Fibroblast of the aortic adventitia (primary cell): ENCODE measurements at places on chromosomes 1 and 21. TPM values are rescaled to one million over a fixed set of nuclear protein-coding genes. Genes with fewer than 3 reads are reported as not detected.

The SLC25A34 gene
- total RNA-seq = 0.54 and 0.65 TPM in 2 replicates

The OLFM3 gene
- total RNA-seq = not detected in 2 replicates

The CFHR4 gene
- under 0.01 TPM in 1 of 2 replicates, not detected in the other for total RNA-seq

The CACNA1S gene
- not detected in 2 replicates for total RNA-seq

- no peak for DNase-seq
Measured at GRCh38 chr1:32239337-32239736, 7.7 kb upstream of the FAM167B start.

- DNase-seq = no peak
Measured at GRCh38 chr1:37100310-37100709, 66.0 kb upstream of the GRIK3 start.

- no peak for DNase-seq
Measured at GRCh38 chr1:79825551-79825950, 819.0 kb upstream of the ADGRL4 start.

The GJA5 gene
- 0.74 TPM in 1 of 2 replicates, not detected in the other for total RNA-seq

The ESRRG gene
- total RNA-seq = 0.18 TPM in 1 of 2 replicates, not detected in the other

- DNase-seq = no peak
Measured at GRCh38 chr21:42653231-42654061, at the start of gene PDE9A. Gene PDE9A, plus strand, starts transcription at chr21:42653621. Its CDS starts 194 bp downstream, at chr21:42653815.

The DENND2C gene
- total RNA-seq = 4.8 and 5.3 TPM in 2 replicates

GRCh38 chr1:66160719-66161118 is 368.0 kb downstream of the PDE4B start:
- no peak for DNase-seq

DNA sequence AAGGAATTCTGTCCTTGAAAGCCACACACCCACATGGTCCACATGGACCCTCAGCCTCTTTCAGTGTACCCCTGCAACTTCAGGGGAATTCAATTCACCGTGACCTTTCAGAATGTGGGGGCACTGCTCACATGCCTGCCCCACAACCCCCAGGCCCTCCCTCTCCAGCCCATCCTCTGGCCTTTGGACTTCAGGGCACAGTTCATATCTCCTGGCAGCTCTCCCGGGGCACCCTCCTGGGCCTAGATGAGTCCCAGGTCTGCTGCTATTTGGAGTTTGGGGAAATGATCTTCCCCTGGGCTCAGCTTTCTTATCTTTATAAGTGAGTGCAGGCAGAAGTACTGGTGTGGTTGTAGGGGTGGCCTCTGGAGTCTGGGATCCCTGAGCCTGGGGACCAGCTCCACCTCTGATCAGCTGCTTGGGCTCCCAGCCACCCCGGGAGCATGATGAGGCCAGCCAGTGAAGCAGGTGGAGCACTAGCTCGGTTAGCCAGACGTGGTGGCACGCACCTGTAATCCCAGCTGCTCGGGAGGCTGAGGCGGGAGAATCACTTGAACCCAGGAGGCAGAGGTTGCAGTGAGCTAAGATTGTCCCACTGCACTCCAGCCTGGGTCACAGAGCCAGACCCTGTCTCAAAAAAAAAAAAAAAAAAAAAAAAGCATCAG is 15.8 kb downstream of the C1orf167 start:
- DNase-seq = no peak

GRCh38 chr1:147837129-147837963 is 65.2 kb upstream of the GJA8 start:
- DNase-seq = no peak

The PIK3CD gene
- 3.0 and 6.5 TPM in 2 replicates for total RNA-seq

DNA sequence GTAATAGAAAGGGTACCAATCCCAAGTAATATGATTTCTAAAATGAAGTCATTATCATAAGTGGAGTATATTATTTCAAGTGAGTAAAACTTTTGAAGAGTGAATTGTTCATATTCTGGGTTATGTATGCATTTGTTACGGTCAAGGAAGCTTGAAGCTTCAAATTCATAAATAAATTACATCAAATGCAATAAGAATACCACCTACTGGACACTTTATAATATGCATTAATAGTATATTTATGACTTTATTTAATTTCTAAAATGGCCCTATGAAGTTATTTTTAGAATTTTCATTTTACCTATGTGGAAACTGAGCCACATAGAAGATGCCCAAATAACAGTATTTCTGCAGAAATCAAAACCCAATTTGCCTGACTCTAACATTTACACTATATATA is 260.6 kb downstream of the SMYD3 start:
- peak; percentile 7 for DNase-seq

The TTC22 gene
- under 0.01 TPM in 1 of 2 replicates, not detected in the other for total RNA-seq

The LCE2B gene
- total RNA-seq = not detected in 2 replicates

GRCh38 chr1:210750468-210750867 is 383.5 kb downstream of the KCNH1 start:
- no peak for DNase-seq

DNA sequence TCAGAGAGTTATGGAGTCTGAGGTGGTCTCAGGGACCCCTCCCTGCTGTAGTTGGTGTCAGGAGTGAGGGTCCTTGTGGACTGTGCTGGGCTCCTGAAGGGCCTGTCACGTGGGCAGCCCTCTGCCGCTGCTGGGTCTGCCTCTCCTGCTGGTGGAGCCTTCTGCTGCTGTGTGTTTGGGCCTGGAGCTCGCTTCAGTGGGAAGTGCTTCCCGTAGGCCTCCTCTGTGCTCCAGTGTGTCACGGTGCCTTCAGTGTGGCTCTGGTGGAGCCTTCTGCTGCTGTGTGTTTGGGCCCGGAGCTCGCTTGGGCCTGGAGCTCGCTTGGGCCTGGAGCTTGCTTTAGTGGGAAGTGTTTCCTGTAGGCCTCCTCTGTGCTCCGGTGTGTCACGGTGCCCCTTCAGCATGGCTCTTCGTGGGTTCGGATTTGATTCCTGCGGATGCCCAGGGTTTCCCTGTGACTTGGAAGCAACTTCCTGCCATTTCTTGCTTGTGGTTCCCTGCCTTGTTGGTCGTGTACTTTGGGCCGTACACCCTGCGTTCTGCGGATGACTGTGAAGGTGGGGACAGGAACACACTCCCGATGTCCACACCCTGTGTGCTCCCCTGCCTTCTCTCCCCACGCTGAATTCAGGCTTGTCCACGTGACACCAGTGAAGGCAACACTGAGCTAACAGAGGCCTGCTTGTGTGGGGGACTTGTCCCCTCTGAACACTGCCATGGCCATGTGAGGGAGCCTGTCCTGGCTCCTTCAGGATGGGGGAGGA is 19.5 kb downstream of the C1orf174 start:
- DNase-seq = no peak

DNA sequence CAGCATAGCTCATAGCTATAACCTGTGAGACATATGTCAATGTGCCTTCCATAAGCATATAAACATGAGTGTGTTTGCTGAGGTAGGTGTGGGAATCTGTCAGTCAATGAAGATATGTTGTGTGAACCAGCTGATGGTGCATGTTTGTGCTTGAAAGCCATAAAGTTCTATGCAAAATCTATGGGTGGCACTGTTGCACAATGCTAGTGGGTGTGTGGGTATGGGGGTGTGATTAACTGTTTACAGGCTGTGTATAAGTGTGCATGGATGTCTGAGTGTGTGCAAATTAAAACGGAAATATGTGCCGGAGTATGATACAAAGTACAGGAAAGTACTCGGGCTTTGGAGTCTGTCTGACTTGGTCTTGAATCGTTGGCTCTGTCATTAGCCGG is 1.0 kb upstream of the ATP2B4 start:
- DNase-seq = peak; percentile 54

The TTLL10 gene
- not detected in 2 replicates for total RNA-seq

DNA sequence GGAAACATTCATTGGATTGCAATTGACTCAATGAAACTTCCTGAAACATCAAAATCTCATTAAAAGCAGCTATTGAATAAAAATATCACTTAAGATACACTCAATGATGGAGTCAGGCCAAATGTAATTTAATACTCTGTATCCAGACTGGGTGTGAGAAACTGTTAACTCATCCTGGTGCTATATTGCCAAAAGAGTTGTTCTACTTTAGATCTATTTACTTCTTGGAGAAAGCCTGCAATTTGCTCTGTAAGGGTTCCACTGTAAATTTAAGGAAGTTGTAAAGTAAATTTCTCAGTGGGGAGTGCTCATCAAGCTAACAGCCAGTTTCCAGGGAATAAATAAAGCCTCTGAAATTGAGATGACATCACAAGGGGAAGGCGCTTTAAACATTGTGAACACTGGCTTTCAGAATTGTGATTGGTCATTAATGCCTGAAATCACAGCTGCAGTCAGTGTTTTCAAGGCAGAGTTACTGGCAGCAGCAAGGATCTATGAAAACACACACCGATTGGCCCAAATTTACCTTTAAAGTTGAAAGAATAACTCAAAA is 91.4 kb downstream of the OLFM3 start:
- DNase-seq = no peak

DNA sequence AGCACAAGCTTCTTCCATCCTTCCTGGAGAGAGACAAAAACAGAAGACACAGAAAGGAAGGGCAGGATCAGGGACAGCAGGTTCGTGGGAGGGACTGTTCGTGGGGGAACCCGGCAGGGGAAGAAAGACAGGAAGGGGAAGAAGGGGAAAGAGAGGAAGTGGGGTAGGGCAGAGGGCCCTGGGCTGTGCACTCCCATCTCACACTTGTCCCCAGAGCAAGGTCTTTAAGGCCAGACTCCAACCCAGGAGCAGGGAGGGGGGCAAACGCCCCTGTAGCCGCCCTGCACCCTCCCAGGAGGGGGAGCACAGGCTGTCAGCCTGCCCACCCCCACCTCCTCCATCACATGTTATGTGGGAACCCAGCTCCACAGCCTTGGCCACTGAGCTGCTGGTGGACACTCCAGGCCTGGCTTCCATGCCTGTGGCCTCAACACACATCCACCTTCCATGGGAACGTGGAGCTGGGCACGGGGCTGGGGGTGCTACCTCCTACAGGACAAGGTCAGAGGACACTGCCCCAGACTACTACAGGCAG is 9.3 kb downstream of the SLC19A1 start:
- DNase-seq = no peak

GRCh38 chr1:109541102-109541501 is 1.4 kb downstream of the GPR61 start:
- DNase-seq = no peak

DNA sequence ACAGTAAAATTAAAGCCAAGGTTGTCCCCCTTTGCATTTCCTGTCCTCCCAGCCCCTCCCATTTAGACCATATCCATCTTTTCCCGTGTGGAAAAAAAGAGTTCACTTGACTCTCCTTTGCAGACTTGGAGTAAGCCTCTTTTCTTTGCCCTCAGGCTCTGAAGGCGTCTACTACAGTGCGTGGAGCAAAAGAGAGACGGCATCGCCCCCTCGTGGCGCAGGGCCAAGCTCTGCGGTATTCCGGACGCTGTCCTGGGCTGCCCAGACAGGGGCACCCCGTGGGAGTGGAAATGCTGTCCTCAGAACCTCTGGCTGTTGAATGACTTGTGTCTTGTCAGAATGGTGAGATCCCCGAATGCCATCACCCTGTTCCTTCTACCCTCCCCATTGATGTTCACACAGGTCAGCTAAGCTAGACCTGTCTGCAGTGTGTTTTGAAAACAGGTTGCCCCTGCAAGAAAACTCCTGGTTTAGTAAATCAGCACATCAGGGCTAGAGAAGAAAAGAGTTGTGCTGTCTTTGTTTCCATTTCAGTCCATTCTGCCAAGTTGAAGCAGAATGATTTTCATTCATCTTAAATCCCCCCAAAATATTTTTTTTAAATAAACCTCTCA is 12.3 kb upstream of the GJA8 start:
- peak; percentile 22 for DNase-seq

GRCh38 chr1:16242556-16243214 is 5.7 kb upstream of the CPLANE2 start:
- DNase-seq = no peak

DNA sequence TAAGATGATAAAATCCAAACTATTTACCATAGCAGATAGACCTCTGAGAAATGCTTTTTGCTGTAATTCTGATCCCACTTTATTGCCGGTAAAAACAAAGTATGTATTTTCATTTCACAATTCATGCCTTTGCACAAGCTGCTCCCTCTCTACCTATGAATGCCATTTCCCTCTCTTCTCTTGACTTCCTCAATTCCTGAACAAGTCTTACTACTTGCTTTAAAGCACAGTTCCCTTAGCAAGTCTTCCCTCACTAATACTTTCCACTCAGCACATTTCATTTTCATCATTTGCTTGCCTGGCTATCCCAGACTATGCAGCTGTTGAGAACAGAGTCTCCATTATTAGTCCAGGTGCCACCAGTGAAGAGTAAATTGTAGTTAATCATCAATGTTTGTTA is 13.8 kb downstream of the GPATCH2 start:
- DNase-seq = no peak

DNA sequence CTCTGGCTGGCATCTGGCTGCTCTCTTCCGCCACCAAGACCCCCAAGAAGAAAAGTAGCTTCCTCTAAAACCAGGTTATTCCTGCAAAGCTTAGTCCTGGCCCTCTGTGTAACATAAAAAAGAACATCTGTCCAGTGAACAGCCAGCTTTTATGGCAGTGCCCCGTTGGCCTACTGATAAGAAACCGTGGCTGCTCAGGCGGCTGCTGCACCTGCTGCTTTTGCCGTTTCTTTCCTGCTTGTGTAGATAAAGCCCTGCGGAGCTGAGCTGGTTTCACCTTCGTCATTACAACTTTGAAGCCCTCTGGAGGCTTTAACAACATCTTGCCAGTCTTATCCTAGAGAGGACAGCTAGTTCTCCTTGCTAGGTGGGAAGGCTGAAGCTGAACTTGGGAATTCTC is 20.5 kb downstream of the ELAPOR1 start:
- DNase-seq = no peak

GRCh38 chr1:156233426-156234127 is 8.4 kb upstream of the BGLAP start:
- peak; percentile 85 for DNase-seq

- DNase-seq = no peak
Measured at GRCh38 chr1:200912737-200913407, 18.2 kb downstream of the INAVA start.

The CYP4B1 gene
- not detected in 2 replicates for total RNA-seq

- no peak for DNase-seq
Measured at GRCh38 chr1:228074954-228075730, 7.4 kb upstream of the ARF1 start.

The TEX38 gene
- total RNA-seq = not detected in 2 replicates

- peak; percentile 23 for DNase-seq
Measured at GRCh38 chr1:210232511-210233215, at the start of gene SERTAD4. Gene SERTAD4, plus strand, starts transcription at chr1:210232796. Its CDS starts 5,165 bp downstream, at chr1:210237961.

DNA sequence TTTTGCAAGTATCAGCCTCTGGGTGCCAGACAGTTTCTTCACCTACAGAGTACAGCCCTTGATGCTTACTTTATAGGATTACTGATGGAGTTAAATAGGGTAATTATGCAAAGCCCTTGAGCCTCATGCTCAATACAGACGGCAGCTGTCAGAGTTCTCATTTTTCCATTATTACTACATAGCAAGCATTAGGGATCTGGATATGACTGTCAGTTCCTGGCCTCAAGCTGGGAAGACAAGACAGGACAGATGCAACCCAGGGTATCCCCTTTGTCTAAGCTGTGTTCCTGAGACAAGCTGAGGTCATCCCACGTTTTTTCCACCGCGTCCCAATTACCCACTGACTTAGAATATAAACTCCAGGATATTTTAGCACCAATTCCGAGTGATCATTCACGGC is 94.4 kb downstream of the SLC35F3 start:
- DNase-seq = no peak

GRCh38 chr1:199688133-199688676 is 339.3 kb upstream of the NR5A2 start:
- DNase-seq = no peak

GRCh38 chr1:214352838-214353237 is 71.9 kb downstream of the SMYD2 start:
- DNase-seq = no peak
